ENCODE measurements at places on chromosomes 12 and 14. TPM values are rescaled to one million over a fixed set of nuclear protein-coding genes. Genes with fewer than 3 reads are reported as not detected.

- no peak overlapping the region for H3K4me3 ChIP-seq
- no peaks in the 10 kb centered on the region for H3K4me1 ChIP-seq
- no peaks in the 10 kb centered on the region for H3K36me3 ChIP-seq
- DNase-seq = no peak
Measured at GRCh38 chr12:117024961-117025480, 74.2 kb downstream of the TESC start.

Gene SLCO1B1
- total RNA-seq = 33.4 TPM

GRCh38 chr14:73285979-73286378 lies 48.7 kb downstream of the PAPLN start:
- no peak for DNase-seq
- peaks cover 9% of the 10 kb centered on the region for H3K4me1 ChIP-seq
- H3K27ac ChIP-seq = no peak overlapping the region
- no peaks in the 10 kb centered on the region for H3K27me3 ChIP-seq
- no peak overlapping the region for H3K4me3 ChIP-seq

- no peaks in the 10 kb centered on the region for H3K36me3 ChIP-seq
- peaks cover 17% of the 10 kb centered on the region for H3K4me1 ChIP-seq
- peak overlapping the region; percentile 38 for H3K27ac ChIP-seq
- no peaks in the 10 kb centered on the region for H3K27me3 ChIP-seq
Measured at GRCh38 chr14:68723808-68724268, 69.0 kb downstream of the ZFP36L1 start.

GRCh38 chr14:33943096-33943883 lies 7.6 kb downstream of the EGLN3 start:
- no peaks in the 10 kb centered on the region for H3K36me3 ChIP-seq
- no peaks in the 10 kb centered on the region for H3K27me3 ChIP-seq
- DNase-seq = no peak
